CD4-positive, alpha-beta T cell treated with Interferon alpha-2 for 1 hour (primary cell): ENCODE measurements at places on chromosomes 6 and 20.

DNA sequence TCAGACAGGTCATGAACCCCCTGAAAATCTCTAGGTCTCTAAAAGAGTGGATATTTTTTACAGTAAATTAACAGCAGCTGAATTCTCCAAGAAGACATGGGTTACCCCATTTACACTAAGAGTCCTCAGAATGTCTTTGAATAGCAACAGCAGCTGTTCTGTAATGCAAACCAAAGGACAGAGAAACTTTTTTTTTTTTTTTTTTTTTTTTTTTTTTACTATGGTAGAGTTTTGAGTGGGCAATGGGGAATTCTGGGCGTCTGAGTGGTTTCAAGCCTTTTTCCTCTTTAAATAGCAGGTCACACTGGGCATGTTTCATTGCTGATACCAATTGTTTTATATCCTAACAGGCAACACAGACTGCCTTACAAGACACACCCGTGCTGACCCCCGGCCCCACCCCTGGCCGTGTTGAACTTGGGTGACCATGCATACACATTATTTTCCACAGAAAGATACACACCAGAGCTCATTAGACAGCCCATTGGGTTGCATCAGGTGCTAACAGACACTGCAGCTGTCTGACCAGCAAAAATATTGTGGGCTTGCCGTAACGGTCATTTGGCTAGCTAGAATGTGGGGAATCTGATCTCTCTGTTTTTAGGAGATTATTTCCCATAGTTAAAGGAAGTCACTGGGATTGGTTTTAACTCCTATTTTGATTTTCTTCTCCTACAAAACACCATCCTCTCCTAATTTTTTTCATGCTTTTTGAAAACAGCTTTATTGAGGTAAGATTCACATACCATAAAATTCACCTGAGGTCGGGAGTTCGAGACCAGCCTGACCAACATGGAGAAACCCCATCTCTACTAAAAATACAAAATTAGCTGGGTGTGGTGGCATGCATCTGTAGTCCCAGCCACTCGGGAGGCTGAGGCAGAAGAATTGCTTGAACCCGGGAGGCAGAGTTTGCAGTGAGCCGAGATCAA is 26.7 kb upstream of the IRF4 start:
- DNase-seq: no peak

DNA sequence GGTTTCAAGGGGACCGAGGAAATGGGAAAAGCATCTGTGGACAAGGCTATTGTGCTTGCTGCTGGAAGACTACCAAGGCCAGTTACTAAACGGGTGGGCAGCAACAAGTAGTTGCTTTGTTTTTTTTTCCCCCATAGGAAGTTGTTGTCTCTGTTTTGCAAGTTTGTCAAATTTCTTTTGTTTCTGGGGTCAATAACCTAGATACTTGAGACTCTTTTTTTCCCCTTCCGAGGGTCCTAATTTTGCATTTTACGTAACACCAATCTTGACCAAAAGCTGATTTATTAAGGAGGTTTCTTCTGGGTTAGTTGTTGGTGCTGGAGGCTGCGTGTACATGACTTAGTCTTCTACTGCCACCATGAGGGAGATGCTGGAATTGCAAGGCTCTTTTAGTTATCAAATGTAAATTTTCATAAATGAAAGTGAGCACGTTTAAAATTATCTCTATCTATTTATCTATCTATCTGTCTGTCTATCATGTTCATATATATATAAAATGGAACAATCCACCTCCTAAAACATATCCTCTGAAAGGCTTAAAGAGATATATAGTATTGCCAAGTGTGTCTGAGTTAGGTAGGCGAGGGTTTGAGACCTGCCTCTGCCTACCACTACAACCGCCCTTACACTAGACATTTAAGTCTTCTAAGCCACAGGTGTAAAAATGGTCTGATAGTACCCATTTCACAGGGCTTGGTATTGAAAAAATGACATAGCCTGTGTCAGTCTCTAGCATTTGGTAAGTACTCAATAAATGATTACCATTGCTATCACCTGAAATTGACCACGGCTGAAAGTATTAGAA is 60.2 kb downstream of the GCLC start:
- DNase-seq: peak; percentile 75

DNA sequence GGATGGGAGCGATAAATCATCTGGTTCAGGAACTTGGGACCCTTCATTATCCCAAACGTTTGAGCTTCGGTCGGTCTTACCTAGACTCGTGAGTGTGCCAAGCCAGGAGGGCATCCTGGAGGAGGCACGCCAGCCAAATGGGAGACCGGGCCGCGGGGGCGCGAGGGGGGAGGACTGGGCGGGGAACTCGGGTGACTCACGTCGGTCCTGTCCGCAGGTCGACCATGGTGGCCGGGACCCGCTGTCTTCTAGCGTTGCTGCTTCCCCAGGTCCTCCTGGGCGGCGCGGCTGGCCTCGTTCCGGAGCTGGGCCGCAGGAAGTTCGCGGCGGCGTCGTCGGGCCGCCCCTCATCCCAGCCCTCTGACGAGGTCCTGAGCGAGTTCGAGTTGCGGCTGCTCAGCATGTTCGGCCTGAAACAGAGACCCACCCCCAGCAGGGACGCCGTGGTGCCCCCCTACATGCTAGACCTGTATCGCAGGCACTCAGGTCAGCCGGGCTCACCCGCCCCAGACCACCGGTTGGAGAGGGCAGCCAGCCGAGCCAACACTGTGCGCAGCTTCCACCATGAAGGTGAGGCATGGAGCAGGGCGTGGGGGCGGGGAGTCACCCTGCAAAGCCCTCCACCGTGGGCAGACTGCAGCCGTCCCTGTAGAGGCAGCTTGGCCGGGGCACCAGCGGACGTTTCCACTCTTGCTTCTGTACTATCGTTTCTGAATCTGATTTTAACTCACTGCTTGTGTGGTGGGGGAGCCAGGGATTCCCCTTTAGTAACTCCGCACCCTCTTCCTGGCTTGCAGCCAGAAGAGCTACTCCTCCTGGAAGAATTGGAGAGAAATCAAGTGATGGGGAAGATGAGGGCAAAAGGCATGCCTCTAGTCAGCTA is 2.7 kb downstream of the BMP2 start:
- DNase-seq: no peak

GRCh38 chr20:1489764-1490436 is 1.3 kb downstream of the SIRPB2 start:
- no peak for DNase-seq

DNA sequence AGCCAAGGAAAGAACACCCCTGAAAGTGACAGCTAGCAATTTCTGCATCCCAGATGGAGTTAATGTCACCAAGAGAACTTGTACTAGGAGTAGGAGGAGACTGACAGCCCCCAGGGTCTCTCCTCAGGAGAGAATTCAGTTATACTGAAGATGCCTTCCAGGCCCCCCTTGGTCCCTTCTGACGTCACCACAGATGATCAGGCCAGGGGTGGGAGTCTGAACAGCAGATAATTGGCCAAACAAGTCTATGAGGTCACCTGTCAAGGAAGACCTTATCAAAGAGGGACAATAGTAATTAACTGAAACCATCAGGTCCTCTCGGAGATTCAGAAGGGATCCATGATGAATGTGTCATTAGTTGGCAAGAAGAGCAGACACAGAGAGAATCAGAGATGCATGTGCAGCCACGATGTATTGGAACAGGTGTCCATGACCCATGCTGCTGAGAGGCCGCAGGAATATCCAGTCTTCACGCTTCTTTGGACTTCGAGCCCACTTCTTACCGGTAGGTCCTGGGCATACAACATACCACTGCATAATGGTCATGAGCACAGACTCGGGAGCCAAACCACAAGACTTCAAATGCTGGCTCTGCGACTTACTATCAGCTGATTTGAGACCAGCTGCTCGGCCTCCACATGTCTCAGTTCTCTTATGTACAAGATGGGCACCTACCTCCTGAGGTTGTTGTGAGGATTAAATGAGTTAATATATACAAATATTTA is 10.2 kb downstream of the TRIM10 start:
- DNase-seq: no peak

GRCh38 chr6:39005774-39006173 is 42.8 kb upstream of the GLP1R start:
- DNase-seq: no peak

GRCh38 chr6:111888928-111889695 is 15.9 kb upstream of the FYN start:
- no peak for DNase-seq

DNA sequence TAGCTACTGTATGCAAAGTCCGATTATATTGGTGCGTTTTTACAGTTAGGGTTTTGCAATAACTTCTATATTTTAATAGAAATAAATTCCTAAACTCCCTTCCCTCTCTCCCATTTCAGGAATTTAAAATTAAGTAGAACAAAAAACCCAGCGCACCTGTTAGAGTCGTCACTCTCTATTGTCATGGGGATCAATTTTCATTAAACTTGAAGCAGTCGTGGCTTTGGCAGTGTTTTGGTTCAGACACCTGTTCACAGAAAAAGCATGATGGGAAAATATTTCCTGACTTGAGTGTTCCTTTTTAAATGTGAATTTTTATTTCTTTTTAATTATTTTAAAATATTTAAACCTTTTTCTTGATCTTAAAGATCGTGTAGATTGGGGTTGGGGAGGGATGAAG is 13.7 kb upstream of the PLCG1 start:
- no peak for DNase-seq

GRCh38 chr6:144347933-144348332 is 62.8 kb downstream of the UTRN start:
- no peak for DNase-seq

GRCh38 chr20:38169636-38170193 is 4.6 kb upstream of the TGM2 start:
- DNase-seq: no peak

DNA sequence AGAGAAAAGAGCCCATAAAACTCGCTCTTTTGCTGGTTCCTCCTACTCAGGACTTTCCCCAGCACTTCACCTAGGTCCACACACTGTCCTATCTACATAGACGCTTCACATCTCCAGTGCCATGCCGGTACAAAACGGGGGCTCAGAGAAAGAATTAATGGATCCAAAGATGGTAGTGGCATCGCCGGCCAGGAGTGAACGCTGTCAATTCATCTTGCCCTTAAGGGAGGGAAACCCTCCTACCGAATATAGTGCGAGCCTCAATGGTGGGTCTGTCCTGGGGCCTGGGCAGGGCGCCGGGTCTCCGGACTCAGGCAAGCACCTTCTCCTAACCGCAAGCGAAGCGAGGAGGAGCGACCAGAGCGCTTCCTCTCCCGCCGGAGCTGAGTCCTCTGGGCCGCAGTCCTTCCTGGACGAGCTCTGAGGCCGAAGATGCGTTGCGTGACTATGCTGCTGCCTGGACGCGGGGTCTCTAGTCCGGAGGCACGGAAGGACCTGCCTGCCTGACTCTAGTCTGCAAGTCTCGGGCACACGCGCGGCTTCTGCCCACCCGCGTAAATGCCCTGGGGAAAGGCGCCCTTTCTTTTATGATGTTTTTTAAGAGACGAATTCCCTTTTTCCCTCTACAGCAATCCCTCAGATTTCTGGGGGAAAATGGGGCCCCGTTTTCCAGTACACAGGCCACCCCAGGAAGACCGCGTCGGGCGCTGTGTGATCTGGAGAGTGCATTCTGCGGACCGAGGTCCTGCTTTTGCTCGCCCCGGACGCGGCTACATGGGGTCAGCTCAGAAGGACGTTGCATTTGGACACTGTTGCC is 100.1 kb upstream of the PRDM1 start:
- DNase-seq: no peak

DNA sequence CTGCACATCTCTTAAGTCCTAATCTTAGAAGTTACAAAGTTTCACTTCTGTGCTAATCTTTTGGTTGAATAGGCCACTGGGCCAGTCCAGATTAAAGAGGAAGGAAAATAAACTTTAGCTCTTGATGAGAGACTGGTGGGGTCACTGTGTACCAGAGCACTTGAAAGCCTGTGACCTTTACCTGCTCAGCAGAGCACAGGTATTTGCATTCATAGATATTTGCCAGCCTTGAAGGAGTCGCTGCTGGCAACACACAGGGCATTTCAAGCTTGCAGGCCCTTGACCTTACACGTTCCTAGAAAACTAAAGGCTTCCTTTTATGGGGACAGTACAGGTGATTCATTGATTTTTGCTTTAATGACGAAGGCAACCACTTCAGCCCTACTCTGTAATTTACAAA is 108.4 kb upstream of the SLC22A23 start:
- no peak for DNase-seq

DNA sequence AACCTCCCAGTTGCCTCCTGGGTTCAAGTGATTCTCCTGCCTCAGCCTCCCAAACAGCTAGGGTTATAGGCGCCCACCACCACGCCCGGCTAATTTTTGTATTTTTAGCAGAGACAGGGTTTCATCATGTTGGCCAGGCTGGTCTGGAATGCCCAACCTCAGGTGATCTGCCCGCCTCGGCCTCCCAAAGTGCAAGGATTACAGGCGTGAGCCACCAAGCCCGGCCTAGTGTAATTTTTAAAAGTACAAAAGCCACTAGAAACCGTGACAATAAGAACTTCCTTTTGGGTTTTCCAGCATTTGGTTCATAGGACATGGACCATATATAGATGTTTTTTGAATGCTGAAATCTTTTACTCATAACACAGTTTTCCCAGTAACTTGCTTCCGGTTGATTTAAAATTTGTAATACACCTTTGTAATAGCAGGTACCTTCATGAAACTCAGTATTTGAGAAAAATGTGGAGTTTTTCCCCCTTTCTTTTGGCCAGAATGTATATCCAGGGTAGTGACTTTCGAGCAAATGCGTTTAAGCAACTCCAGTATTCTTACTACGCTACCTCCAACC is 467 bp downstream of the PXT1 start:
- peak; percentile 11 for DNase-seq

DNA sequence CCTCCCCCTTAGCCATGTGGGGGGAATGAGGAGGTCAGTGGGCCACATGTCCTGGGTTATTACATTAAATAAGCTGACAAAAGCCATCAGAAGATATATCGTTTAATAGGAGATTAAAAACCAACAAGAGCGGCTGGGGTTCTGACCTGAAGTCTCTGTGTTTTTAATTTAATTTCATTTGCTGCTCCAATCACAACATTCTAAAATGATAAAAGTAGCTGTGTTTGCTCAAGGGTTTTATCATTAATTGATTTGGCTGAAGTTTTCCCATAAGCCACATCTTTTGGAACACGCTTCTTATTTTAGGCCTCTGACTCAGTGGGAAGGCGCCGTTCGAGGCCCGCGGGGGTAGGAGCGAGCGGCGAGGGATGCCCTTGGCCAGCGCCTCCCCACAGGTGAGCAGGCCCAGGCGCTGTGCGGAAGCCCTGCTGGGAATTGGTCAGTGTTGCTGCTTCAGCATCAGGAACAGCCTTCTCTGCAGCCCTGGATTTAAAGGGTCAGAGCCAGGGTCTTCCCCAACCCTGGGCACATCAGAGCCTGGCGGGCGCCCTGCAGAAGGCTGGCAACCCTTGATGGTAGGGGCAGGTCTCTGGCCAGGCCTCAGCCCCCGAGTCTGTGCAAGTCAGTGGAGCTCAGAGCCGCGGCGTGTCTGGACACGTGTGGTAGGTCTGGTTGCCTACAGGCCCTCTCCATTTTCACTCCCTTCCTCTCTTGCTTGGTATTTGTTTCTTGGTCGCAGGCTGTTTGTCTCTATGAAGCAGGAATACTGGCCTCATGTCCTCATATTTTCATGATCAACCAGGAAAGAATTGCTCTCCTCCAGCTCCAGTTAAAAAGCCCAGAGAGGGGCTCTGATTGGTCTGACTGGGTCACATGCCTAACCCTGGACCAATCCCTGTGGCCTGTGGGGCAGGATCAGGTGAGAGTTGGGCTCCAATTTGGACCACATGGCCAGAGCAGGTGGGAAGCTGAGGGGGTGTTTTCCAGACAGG is 30.9 kb upstream of the MLN start:
- DNase-seq: no peak

- peak; percentile 28 for DNase-seq
Measured at GRCh38 chr20:51800060-51800871, 2.1 kb downstream of the SALL4 start.
